Sigmoid colon (tissue), 7 donors: ENCODE measurements at places on chromosomes 2 and 18.

GRCh38 chr2:149594411-149594810, 6.8 kb upstream of the MMADHC start:
- no peak for DNase-seq

- no peak for DNase-seq
Observed at GRCh38 chr2:233915128-233915527, 2.0 kb upstream of the TRPM8 start.

- DNase-seq: no peak
Observed at GRCh38 chr2:36731941-36732672, 35.6 kb downstream of the VIT start.

DNA sequence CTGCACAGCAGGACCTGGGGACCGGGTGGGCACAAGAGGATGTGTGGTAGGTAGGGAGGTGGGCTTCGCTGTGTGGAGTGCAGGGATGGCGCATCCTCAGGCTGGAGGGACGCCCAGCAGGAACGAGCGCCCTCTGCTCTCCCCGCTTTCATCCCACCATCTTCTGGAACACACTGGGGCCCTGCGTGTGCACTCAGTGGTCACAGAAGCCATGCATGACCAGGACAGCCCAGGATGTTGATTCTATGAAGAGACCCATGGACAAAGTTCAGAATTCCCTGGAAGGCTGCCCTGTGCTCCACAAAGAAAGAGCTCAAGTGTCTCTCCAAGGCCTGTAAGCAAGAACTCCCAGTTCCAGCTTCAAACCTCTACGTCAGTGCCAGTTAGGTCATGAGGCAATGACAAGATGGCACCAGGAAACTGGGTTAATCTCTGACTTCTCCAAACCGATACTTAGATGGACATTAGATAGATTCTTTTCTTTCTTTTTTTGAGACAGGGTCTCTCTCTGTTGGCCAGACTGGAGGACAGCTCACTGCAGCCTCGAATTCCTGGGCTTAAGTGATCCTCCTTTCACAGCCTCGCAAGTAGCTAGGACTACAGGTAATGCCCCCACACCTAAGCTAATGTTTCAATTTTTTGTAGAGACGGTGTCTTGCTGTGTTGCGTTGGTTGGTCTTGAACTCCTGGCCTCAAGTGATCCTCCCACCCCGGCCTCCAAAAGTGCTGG, 3.4 kb downstream of the SLC66A2 start:
- peak; percentile 47 for DNase-seq

DNA sequence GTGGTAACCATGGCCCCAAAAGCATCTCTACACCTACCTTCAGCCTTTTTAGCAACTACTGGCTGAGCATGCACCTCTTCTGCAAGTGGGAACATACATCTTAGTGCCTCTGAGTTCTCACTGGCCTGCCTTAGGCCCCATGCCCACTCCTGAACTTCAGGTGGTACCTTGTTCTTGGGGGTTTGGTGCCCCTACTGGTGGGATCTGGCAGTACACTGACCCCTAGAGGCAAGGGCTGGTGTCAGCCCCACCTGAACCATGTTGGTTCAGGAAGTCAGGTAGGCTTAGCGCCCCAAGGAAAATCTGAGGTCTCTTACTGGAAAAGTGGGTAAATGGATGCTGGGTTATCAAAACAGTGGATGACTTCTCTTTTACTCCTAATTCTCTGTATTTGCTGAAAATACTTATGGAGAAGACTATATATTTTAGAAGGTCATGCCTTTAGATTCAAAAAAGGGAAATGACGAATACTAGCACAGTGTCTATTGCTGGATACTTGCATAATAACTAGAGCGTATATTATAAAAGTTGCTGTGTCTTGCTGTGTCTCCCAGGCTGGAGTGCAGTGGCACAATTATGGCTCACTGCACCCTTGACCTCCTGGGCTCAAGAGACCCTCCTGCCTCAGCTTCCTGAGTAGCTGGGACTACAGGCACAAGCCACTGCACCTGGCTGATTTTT, 84.6 kb downstream of the RAB31 start:
- no peak for DNase-seq

- no peak for DNase-seq
Observed at GRCh38 chr18:45321520-45321919, 293.8 kb upstream of the SLC14A2 start.

DNA sequence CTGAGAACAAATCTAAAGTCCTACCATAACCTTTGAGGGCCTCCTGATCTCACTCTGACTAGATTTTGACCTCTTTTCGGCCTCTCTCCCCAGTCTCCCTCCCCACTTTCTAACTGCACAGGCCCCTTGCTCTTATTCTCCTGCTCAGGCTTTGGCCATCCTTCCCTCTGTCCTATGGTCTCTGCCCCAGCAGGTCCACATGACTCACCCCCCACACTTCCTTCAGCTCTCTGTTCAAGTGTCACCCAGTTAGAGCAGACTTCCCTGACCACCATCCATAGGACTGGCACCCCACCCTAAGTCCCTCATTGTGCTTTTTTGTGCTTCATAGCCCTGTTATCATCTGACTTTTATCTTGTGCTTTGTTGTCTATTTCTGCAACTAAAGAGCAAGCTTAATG, 41.2 kb upstream of the NT5C1B start:
- no peak for DNase-seq

DNA sequence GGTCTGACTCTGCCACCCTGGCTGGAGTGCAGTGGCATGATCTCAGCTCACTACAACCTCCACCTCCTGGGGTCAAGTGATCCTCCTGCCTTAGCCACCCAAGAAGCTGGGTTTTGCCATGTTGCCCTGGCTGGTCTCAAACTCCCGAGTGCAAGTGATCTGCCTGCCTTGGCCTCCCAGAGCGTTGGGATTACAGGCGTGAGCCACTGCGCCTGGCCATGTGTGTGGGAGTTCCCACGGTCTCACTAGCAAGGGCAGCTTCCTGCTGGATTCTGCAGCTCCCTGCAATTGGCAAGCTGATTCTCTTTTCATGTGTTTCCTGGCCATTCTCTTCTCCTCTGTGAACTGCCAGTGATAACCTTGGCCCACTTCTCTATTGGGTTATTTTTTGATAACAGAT, 84.0 kb downstream of the USP40 start:
- DNase-seq: no peak

- DNase-seq: no peak
Observed at GRCh38 chr2:227500301-227500630, 28.3 kb downstream of the AGFG1 start.

DNA sequence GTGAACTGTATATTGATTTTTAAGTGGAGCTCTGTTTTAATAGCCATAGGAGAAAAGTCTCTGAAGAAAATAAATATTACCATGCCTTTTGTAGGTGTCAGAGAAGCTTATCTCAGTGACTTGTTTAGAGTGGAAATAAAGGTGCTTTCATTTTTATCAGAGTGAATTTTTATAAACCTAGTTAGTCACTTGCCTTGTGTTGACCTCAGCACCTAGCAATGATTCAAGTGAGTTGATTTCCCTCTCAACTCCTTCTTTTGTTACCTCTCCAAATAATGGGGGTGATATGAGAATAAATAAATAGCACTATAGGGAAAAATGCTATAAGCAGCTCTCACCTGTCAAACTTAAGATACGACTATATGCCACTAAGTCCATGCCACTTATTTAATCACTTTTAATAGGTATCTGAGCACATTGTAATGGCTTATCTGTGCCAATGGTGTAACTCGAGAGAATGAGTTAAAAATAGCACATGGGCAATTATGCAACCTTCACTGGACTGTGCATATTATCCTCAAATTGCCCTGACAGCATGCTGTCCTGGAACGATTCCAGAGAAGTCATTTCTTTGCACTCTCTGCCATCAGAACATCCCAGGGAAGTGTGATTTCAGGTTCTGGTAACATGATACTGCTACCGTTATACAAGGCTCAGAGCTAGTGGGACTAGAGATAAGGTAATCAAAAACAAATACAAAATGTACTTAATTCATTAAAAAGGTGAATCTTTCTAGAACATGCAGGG, 290.8 kb downstream of the CCDC85A start:
- DNase-seq: no peak
